ENCODE measurements at places on chromosomes 7 and 10.

- no peak for DNase-seq
These were observed 16.0 kb downstream of the CASP7 start for GRCh38 chr10:113695691-113696090.

DNA sequence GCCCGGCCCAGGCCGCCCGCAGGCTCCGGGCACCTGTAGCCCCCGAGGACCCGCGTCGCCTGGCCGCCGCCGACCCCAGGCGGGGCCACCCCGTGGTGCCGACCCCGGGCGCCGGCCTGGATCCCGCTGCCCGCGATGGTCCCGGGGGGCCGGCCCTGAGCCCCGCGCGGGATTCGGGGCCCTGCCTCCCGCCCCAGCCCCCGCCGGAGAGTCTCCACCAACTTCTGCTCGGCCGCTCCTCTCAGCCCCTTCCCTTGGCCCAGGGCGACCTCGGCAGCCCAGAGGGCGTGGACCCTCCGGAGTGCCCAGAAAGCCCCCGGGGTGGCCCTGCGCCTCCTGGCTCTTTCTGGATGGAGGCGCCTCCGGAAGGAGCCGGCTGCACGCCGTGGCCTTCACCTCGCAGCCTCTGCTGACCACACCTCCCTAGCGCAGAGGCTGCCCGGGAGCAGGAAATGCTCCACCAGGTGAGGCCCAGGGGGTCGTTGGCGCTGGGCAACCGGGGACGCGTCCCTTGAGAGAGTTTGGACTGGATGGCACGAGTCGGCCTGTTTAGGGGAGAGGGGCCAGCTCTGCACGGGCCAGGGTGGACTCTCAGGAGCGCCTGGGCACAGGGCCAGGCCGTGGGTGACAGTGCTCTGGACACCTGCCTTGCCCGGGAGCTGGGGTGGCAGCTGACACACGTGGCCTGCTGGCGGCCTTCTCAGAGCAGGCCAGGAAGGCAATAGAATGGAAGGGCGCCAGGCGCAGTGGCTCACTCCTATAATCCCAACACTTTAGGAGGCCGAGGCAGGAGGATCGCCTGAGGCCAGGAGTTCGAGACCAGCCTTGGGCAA lies 529 bp downstream of the ZNF853 start:
- DNase-seq = no peak

GRCh38 chr10:85667638-85668233 lies 698.9 kb downstream of the GRID1 start:
- DNase-seq = no peak

DNA sequence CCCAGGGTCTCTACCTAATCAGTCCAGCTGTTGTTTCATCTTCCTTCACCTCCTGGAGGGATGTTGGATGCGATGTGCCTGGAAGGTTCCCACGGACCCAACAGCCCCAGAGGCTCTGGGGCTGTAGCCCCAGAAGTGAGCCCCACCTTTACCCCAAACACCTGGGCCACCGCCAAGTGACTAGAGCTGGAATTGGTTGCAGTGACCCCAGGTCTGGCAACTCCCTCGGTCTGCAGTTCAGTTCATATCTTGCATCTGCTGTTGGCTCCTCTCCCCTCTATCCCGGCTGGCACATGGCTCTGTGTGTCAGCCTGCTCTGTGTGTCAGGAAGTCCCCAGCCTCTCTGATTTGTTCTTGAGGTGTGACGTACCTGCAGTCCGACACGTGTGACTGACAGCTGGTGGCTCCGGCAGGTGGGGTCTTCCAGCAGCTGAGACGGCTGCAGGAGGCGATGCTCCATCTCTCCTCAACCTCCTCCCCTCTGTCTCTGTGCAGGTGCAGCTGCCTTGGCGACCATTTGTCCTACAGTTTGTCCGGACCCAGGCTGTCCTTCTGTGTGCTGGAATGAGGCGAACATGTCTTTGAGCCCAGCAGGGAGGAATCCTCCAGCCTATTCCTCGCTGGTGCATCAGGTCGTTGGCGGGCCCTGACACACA lies 38.6 kb downstream of the ELFN1 start:
- no peak for DNase-seq

DNA sequence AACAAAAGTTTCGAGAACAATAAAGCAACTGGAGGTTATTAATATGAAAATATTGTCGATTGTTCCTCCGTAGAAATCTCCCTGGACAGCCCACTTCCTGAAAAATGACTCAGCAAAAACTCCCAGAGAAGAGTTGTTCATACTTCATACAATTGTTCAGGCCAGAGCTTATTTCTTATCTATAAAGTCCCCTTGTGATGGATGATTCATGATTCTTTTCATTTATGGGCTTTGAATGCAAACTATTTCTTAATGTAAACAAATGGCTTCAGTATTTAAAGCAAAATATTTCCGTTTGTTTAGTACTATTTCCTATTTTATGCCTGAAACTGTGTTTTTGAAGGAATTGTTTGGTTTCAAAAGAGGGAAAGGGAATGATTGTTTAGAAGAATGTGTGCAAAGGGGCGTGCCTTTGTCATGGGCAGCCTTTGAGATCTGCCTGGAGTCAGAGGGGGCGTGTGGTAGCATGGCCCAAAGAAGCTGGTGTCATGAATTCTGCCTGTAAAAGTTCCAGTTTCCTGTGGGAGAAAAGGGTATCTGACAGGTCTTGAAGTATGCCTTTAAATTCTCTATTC lies 26.2 kb upstream of the EXOC6 start:
- DNase-seq = no peak

DNA sequence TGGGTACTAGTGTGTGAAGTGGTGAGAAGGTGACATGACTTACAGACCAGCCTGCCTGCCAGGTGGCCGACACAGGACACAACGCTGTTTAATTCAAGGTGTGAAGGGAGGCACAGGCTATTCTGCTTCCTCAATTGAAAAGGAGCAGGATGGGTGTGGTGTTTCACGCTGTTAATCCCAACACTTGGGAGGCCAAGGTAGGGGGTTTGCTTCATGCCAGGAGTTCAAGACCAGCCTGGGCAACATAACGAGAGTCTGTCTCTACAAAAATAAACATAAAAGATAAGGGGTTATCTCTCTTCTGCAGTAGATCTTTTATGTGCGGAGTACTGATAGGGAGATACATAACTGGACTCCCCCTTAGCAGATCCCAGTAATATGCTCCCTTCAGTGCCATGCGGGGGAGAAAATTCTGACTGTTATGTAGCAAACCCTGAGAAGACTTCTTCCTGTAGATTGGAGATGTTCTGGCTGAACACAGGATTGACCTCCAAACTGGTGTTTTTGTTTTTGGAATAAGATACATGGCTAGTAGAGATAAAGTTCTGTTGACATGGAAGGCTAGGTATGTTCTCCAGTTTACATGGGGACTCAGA lies 63.2 kb downstream of the CCNY start:
- DNase-seq = no peak

GRCh38 chr7:146150153-146150552 lies 33.6 kb downstream of the CNTNAP2 start:
- no peak for DNase-seq
